HCEC 1CT (cell line): ENCODE measurements at places on chromosomes 1 and 21.

- no peak for DNase-seq
Observed at GRCh38 chr1:48916130-48917069, 139.7 kb upstream of the BEND5 start.

- no peak for DNase-seq
Observed at GRCh38 chr1:45867697-45868348, 64.4 kb downstream of the MAST2 start.

- no peak for DNase-seq
Observed at GRCh38 chr1:93591676-93592550, 89.7 kb downstream of the BCAR3 start.

- DNase-seq = no peak
Observed at GRCh38 chr1:242585616-242586359, 61.3 kb upstream of the PLD5 start.

DNA sequence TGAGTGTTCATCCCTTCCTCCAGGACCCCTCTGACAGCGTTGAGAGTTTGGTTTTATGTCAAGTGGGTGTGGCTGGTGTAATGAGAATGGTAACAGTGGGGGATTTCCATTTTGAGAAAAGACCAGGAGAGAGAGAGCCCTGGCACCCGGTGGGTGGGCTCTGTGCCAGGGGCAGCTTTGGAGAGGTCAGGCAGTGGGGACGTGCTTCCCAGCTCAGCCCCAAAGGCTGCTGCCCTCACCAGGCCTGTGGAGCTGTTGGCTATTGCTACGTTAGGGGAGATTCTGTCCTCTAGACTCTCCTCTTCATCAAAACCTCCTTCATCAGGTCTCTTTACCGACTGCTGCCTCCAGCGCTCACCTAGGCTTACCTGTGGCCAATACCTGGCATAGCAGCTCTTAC is 176.3 kb downstream of the PTPRU start:
- no peak for DNase-seq

DNA sequence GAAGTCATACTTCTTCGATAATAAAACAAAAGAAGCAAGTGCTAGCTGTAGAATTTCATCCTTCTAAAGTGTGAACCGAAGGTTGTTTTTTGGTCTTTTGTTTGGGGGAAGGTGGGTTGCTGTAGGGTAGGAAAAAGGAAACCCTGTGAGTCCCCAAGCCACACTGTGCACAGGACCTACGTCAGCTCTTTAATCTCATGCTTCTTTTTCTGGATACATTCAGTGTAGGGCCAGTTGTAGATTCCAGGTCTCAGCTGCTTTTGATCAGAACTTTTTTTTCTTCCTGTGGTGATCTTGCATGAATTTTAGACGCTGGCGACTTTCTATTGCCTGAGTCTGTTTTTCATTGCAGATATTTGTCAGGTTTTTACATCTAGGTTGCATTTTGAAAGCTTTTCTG is 40.2 kb downstream of the BCL9 start:
- DNase-seq = no peak

DNA sequence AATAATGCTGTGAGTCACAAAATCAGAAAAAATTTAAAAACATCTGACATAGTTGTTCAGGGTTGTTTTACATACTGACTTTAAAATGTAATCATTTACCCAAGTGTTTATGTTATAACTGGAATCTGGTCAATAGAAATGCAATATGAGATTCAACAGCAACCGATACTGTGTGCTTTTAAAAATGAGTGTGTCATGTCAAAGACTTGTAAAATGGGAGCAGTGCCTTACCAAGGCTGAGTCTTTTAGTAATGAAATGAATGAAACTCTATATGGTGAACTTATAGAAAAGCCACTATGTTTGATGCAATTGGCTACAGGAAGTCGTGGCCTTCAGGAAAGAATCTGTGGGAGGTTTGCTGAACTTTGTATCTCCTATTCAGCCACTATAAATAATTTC is 570.2 kb downstream of the DPYD start:
- peak; percentile 72 for DNase-seq

DNA sequence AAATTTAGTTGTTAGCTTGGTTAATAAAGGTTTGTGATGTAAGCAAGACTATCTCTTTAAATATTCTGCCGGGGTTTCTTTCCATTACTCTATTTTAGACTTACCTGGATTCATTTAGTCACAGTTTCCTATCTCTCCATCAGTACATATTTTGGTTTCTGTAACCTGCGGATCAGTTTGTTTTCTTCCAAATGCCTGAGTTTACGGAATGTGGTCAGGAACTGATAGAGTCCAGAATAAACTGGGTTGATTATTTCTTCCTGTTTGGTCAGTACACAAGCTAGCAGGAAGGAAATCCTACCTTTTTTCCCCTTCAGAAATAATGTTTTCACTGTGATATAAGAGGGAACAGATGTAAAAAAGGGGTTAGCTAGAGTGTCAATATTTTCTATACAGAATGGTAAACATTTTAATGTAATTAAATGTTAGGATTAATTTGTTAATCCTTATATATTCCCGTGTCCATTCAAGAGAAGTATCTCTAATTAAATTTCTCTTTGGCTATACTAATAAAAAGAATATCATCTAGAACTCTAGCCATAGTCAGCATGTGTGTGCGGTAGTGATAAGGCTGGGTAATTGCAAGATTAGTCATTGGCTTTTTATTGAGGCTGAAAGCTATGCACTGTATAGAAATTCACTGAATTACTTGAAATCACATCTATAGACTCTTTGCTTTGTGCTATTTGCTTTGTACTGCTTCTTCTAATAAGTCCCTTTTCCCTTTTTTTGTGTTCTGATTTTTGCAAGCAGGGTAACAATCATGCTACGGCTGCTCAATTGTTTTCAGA is 144.7 kb upstream of the ADGRL4 start:
- no peak for DNase-seq

- DNase-seq = no peak
Observed at GRCh38 chr1:5597171-5597850, 394.9 kb downstream of the NPHP4 start.

GRCh38 chr1:221683681-221684080 is 58.2 kb downstream of the DUSP10 start:
- DNase-seq = no peak
